EL (cell line): ENCODE measurements at places on chromosomes 6 and 20.
A peak's percentile ranks its signal among the peaks of the same experiment; 100 is the strongest.

DNA sequence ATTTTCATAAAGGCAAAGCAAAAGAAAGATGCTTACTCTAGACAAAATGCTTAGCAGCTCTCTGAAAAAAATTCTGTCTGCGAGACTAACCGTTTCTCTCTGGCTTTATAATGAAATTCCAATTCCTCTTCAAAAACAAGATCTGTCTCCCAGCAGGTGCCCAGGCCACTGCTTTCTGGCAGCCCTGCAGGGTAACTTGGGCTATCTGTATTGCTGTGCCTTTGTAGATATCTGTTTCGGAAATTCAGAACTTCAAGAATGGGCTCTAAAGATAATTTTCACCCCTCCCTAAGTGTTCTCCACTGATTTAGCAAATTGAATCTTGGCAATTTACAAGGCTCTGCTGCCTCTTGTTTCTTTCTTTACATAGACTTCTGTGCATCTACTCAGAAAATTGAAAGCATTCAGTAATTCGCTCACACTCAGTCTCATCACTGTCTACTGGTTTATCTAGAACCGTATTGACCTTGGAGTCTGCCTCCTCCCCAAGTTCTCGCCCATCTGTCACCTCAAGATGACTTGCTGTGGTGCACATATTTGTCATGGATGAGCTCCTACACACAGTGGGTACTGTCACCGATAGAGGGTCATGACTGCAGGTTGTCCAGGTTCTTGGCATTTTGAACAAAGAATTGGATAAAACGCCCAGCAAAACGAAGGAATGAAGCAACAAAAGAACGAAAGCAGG is 26.4 kb upstream of the FABP7 start:
- no peak for DNase-seq

GRCh38 chr6:105560611-105561066 is 157.8 kb upstream of the PREP start:
- DNase-seq: peak; percentile 31

DNA sequence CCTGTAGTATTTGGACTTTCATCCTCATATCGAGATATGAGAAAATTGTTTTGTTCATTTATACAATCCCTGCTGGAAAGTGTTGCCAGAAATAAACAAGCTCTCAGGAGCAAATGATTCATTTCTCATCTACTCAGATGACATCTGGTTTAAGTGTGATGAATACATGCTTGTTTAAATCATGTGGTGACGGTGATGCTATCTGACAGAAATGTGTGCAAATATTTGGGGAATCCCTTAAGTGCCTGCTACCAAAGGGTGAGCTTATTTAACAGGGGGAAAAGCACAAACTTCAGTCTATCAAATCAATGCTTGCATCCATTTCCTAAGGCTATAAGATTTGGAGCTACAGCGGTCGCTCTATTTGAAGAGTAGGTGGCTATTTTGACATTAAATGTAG is 368.3 kb upstream of the SASH1 start:
- DNase-seq: peak; percentile 82

GRCh38 chr6:157904999-157905398 is 76.7 kb upstream of the SYNJ2 start:
- no peak for DNase-seq

DNA sequence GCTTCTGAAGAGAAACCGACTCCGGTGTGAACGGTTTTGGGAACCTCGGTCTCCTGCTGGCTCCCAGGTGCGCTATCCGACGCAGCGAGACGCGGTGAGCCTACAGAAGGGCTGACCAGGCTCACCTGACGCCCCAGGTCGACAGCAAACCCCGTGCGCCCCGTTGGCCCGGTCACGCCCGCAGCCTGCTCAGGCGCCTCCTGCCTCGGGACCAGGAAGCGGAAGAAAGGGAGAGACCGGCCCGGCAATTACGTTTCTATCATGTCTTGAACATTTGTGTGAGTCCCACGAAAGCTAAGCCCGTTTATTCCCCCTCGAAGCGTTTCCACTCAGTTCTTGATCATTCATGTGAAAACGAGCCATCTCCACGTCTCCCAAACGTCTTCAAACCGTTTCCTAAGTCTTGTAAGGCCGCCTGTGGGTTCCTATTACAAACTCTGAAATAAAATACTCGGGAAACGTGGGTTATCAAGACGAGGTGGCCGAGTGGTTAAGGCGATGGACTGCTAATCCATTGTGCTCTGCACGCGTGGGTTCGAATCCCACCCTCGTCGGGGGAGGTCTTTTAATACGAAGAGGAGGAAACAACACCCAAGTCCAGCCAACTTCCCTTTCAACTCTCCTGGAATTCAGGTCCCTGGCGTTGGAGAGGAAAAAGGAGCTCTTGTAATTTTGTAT is 150.5 kb upstream of the PRSS16 start:
- peak; percentile 84 for DNase-seq

DNA sequence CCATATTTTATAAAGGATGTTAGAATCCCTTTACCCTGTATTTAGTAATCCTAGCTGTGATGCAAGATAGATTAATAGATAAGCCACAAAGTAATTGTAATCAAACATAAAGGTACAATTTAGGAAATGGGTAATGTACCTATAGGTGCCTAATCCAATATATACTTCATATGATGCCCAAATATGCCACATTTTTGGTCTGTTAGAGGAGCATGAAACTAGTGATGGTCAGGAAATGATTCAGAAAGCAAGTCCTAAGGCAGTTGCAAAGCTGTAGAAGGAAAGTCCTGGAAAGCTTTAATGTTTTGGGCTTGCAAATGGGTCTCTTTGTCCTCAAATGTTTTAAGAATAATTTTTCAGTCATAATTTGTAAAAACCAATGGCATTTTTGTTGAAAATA is 76.6 kb upstream of the PTPRK start:
- no peak for DNase-seq

DNA sequence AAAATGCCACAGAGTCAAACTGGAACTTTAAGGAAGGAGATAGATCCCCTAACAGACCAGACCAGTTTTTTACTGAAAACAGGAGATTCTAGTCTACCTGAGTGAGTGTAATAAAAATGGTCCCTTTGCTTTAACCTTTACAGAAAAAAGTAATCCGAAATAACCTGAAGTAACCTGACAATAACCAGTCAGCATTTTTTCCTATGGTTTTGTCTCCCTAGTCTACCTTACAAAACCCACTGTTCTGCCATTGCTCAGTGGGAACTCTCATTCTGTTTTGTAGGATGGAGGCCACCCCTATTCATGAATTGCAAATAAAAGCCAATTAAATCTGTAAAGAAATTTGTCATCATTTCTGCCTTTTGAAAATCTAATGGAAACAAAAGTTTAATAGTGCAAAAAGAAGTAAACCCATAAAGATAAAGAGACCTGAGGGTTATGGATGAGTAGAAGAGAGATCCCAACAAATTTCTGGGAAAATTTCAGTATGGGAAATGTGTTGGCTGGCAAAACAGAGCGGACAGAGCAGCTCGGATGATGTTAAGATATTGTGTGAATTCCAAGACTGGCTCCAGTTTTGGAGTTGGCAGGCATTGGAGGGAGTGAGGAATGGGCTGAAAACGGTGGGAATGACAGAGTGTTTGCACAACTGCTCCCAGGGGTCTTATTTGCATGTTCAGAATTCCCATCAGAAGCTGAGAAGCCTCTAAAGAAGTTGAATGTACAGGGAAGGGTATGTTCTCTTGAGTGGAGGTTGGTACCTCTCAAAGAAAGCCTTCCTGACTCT is 104.7 kb upstream of the RALGAPA2 start:
- DNase-seq: no peak

DNA sequence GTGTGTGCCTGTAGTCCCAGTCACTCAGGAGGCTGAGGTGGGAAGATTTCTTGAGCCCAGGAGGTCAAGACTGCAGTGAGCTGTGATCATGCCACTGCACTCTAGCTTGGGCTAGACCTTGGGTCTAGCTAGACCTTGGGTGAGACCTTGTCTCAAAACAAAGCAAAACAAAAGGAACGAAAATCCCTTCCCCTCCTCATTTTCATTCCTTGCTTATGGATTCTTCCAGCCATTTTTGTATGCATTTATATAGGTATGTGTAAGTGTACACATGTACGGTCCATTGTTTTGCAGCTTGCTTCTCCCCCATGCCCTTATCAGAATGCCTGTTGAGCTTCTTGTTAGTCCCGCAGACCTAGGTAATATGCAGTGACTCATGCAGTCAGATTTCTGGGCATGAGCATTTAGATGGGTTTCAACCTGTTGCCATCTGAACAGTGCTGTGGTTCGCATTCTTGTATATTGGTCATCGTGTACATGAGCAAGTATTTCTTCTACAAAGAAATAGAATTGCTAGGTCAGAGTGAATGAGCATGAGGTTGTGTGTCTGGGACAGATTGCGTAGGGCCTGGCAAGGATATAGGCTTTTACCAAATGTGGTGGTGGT is 73.2 kb downstream of the ATRN start:
- DNase-seq: peak; percentile 29

DNA sequence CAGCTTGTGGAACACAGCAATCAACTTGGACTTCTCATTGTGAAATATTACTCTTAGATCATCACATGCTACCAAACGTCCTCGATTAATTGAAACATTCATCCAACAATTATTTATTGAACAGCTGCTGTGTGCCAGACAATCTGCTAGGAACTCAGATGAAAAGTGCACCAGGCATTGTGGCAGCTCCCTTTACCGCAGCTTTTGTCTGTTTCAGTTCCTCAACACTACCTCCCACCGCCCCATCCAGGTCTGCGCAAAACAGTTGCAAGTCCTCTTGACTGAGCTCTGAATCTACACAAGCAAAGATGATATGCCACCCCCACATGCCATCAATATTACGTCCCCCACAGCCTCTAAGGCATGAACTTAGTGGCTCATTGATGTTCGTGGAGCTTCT is 1094.4 kb upstream of the MAP3K7 start:
- no peak for DNase-seq

DNA sequence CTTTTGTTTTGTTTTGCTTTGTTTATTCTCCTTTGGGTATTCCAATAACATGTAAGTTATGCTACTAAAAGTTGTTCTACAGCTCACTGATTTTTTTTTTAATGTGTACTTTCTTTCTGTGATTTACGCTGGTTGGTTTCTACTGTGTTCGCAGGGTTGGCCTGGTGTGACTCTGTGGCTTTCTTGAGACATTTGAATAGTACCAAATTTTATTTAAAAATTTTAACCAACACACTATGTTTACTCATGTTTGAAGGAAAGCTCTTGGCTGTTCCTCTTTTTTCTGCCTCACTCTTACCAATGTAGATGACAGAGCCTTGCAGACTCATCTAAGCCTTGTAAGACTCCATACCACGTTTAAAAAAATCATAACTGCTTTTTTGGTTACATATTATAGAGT is 1784.9 kb upstream of the DEFB115 start:
- DNase-seq: no peak

- DNase-seq: no peak
These were observed 41.3 kb upstream of the HFE start for GRCh38 chr6:26045928-26046368.

GRCh38 chr6:132003516-132004178 is 52.5 kb upstream of the CCN2 start:
- DNase-seq: no peak

GRCh38 chr20:53298911-53299310 is 294.7 kb downstream of the ZNF217 start:
- DNase-seq: no peak

DNA sequence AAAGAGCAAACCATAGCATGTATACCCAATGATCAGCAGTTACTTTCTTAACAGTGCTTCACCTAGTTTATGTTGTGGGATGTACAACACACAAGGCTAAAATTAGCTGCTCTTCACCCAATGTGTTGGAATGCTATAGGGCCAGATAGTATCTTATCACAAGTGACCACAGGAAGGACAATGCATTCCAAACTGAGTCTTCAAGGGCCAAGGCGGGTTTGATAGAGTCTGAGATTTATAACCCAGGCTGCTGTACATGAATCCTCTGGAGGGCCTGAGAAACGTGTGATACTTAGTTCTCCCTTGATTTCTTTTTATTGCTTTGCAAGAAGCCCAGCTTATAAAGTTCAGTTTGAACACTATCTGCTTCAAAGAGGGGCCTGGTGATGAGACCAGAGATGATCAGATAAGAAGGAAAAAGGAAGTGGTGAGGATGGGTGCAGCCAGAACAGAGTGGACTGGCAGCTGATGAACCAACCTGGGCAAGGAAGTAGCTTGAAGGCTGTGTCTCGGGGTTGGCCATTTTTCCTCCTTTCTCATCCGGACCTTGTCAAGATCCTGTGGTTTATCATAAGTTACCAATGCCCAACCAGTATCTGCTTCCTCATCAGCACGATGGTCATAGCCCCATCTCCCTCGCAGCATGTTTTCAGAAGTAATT is 62.2 kb upstream of the BMP2 start:
- DNase-seq: peak; percentile 22

DNA sequence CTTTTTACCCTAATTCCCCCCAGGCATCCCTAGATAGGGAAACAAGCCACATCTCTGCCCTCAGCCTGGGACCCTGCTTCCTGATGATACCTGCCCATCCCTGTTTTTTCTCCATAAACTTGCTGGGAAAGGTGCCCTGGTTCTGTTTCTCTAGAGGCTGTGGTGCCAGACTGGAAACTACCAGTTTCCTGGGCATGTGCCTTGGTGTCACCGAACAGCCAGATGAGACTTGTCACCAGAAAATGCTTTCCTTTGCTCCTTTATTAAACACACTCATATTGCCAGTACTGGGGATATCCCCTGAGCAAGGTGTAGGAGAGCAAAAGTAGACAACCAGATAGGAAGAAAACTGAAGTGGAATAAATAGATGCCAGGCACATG is 16.8 kb downstream of the SRSF3 start:
- no peak for DNase-seq

DNA sequence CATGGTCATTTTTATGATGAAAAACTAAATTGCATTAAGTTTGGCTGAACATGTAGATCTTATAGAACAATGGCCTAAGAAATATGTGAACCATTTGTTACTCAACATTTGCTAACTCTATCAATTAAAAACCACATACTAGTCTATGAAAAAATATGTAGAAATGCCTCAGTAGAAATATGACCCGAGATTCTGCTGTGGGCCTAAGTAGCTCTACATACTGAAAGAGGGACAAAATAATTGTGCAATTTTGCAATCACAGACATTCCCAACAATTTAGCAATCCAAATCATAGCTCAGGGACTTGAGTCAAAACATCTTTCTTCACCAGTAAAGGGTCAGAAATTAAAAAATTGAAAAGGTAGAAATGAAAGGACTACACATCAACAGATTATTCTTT is 619.0 kb downstream of the FRK start:
- peak; percentile 1 for DNase-seq

DNA sequence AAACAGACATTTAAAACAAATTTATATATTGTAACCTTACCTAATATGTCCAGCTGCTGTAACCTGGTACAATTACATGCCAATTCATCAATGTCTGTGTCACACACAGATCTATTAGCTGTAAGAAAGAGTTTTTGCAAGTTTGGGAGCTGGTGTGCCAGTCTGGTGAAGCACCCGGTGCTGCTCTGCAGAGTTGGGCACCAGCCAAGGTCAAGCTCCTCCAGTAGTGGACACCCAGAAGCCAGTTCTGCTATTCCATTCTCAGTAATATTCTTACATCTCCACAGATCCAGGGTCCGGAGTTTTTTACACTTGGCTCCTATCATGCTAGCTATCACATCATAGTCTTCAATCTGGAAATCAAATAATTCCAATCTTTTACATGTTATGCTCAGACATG is 41.0 kb downstream of the POU3F2 start:
- DNase-seq: no peak

- no peak for DNase-seq
These were observed 38.3 kb downstream of the PSMG4 start for GRCh38 chr6:3297006-3297405.
